Activated T-helper 9 cell treated with anti-CD3 and anti-CD28 coated beads, Interleukin-2, amount 50 U/mL, for 16 hours (primary cell): ENCODE measurements at places on chromosomes 1 and 21.

DNA sequence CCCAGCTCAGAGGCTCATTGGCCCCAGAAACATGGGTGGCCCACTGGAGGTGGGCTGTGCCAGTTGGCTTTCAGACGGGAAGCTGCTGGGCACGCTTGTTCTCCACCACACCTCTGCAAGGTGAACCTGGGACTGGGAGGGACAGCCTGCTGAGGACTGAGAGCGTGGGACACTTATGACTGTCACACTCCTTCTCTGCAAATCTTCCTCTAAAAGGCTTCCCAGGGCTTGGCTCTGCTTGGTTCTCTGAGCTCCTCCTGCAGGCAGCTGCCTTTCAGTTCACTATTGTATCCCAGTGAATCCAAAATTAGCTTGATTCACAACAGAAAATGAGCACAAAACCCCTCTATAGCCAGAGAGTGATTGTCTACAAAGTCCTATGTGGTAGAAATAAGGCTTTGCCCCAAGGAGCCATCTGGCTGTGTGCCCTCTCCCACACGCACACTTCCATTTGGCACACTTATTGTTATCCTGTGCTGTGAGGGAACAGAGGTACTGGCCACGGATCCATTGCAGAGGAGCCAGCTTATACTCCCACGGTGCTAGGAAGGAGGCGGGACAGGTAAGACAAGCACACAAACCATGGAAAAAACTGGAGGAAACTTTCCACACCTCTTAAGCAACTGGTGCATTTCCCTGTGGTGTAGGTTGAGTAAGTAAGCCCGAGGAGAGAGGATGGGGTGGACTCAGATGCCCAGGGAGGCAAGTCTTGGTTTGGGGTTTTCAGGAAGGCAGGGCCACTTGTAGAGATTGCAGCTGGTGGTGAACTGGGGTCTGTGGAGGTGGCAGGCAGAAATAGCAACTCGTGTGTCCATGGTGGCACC is 18.9 kb upstream of the BTG2 start:
- DNase-seq, result no peak

DNA sequence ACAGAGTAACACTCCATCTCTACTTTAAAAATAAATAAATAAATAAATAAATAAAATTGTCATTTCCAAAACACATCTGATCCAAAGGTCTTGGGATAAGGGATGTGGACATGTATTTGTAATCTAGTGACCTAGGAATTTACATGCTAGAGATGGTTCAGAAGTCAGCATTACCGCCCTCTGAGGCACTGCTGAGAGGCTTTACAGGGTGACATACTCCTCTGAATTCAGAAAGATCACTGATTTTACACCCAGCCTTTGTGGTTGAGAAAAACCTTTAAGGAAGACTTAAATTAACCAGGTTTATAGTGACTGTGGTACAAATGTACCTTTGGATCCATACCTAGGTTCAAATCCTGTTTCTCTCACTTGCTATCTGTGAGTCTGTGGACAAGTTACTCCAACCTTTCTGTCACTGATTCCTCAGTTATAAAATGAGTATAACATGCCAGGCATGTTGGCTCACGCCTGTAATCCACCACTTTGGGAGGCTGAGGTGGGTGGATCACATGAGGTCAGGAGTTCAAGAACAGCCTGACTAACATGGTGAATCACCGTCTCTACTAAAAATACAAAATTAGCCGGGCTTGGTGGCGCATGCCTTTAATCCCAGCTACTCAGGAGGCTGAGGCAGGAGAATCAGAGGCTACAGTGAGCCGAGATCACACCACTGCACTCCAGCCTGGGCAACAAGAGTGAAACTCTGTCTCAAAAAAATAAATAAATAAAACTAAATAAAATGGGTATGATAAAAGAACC is 20.1 kb downstream of the OSBPL9 start:
- no peak for DNase-seq

DNA sequence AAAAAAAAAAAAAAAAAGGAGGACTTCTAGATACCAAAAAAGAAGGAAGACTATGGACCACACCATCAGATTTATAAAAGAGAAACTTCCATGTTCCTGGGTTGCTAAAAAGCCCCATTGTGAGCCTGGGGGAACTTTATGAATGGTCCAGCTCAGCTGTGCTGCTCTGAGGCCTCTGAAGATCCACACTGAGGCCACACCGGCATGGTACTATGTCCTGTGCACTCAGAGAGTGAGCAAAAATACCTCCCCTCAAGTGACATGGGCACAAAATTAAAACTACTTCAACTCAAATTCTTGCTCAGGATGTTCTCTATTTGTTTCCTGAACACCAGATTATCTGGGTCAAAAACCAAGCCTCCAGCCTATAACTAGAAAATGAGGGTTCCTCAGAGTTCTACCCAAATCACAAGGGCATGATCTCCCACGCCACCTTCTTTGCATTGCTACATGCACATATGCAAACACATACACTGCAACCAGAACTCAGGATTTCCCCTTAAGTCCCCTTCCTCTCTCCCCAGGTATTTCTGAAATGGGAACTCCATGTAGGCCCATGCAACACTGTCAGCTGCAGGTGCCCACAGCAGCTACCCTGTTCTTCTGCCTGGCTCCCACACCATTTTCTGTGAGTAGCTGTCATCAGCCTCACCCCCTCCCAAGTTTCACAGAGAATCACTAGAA is 94.4 kb downstream of the SH3GLB1 start:
- DNase-seq, result no peak

- DNase-seq, result no peak
Measured at GRCh38 chr1:39409055-39409816, 82.2 kb upstream of the BMP8A start.

DNA sequence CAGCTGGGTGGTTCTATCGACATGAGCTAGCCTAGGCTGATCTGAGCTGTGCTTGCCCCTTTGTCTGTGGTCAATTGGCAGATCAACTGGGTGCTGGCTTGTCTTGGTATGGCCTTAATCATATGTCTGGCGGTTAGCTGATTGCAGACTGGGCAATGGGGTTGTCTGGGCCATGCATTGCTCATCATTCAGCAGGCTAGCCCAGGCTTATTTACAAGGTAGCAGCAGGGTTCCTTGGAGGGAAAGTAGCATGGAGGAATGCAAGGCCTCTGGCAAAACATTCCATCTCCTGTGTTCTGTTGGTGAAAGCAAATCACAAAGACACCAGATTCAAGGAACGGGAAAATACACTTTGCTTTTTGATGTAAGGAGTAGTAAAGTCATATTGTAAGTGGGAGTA is 84.0 kb upstream of the IVNS1ABP start:
- DNase-seq, result no peak

DNA sequence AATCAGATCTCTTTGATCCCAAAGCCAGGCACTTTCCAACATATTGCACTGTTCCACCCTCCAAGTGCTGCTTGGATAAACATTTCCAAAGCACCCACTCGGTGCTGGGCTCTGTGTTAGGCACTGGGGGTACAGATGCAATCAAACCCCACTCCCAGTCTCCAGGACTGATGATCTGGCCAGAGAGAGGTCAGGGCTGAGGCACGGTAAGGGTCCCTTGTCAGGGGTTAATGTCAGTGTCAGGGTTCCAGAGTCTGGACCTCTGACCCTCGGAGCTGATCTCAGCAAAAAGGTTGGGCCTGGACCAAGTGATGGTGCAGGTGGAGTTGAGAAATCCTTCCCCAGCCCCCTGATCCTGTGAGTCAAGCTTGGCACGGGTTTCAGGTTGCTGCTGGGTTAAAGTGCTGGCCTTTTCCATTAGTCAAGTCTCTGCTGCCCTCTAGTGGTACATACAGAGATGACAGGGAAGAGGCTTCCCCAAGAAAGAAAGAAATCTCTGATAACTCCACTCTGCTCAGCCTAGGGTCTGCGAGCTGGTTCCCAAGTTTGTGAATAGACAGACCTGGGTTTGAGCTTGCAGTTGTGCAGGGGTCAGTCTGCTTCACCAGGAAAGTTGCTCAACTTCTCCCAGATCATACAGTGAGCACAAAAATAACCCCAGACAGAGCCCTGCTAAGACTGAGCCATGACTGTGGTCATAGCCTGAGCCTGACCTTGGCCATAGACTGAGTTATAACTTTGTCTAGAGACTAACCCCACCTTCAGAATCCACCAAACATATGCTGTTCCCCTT is 74.6 kb downstream of the DMRTA2 start:
- DNase-seq, result no peak
